Stimulated activated CD4-positive, alpha-beta T cell treated with anti-CD3 and anti-CD28 coated beads, Interleukin-15, amount 100 ng/mL, for 48 hours (primary cell): ENCODE measurements at places on chromosomes 16 and 17.

- no peak for DNase-seq
These were observed 489.9 kb upstream of the CDH5 start for GRCh38 chr16:65876624-65877023.

DNA sequence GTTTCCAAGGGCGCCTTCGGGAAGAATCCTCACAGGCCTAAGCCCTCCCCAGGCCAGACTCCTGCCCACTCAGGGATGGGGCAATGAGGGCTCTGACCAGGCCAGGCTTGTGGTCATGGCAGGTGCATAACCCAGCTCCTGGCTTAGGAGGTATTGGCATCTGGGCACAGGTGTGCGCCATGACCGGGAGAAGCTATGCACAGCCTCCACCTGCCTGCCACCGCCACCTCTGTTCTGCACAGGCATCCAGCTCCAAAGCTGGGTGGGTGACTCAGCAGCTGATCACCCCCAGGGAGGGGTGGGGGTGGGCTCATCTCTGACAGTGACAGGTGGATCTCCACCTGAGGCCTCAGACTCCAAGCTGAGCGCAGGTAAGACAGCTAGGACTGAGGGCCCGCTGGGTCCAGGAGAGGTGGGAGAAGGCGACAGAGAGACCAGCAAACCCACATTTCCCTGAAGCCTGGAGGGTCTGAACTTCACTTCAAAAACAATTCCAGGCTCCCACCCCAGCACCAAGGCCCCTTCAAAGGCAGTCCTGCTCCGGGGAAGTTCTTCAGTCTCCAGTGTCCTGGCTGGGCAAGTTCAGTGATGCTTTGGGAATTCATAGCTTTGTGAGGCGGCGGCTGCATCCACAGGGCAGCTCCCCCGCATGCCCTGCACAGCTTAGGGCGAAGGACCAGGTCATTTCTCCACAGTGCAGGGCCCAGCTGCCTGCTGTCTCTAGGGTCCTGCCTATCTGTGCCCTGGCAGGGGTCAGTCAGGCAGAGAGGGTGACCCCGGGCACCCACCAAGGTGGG, 121.6 kb upstream of the SMURF2 start:
- no peak for DNase-seq

DNA sequence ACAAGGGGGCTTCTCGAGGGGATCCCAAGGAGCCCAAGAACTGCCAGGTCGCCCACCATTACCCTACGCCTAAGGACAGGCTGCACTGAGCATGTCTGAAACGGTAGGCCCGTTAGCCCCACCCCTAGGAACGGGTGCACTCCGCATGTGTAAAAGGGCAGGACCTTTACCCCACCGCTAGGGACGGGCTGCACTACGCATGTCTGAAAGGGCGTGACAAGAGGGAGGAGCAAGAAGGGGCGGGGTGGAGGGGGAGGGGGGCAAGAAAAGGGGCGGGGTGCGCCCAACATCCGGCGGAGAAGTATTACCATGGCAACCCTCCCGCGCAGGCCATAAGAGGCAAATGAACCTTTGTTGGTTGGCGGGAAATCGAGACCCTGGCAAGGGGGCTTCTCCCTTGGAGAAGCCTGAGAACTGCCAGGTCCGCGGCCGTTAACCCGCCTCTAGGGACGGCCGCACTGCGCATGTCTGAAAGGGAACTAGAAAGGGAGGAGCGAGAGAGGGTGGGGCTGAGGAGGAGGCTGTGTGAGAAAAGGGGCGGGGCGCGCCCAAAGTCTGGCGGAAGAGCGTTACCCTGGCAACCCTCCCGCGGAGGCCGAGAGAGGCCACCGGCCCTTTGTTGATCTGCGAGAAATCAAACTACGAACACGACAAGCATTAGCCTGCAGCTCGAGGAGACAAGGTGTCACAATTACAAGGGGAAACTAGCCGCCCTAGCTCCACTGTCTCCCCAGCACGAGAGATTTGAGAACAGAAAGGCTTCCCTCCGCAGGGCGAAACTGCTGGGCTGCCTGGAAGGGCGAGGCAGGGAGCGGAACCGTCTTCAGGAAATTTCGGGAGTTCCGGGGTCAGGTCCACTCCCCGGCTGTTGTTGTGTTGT, 2046.8 kb downstream of the TP53TG3F start:
- DNase-seq, result no peak

GRCh38 chr16:28321700-28322411, 29.5 kb downstream of the SBK1 start:
- peak; percentile 22 for DNase-seq

- no peak for DNase-seq
These were observed 31.4 kb downstream of the MYO15A start for GRCh38 chr17:18139949-18140348.

GRCh38 chr17:63760771-63761539, 12.4 kb downstream of the CCDC47 start:
- no peak for DNase-seq

DNA sequence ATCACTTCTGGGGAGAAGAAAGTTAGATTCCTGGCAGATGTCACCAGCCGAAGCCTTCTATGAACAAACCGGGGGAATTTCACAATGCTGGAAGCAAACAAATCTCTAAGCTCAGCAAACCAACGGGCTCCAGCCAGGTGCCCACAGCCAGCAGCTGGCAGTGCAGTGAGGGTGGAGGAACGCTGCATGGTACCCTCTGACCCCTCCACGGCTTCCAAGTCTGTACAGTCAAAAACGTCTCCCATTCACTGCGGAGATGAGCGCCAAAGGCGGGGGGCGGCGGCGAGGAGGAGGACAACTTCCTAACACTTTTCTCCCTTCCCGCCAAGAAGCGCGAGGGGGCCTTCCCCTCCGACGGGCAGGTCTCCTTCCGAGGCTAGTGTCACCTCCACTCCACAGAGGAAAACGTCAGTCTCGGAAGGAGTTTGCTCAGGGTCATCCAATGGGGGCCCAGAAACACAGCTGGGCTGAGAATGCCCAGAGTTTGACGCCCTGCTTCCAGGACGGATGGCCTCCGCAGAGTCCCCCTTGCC, 924 bp downstream of the ZNF598 start:
- no peak for DNase-seq

DNA sequence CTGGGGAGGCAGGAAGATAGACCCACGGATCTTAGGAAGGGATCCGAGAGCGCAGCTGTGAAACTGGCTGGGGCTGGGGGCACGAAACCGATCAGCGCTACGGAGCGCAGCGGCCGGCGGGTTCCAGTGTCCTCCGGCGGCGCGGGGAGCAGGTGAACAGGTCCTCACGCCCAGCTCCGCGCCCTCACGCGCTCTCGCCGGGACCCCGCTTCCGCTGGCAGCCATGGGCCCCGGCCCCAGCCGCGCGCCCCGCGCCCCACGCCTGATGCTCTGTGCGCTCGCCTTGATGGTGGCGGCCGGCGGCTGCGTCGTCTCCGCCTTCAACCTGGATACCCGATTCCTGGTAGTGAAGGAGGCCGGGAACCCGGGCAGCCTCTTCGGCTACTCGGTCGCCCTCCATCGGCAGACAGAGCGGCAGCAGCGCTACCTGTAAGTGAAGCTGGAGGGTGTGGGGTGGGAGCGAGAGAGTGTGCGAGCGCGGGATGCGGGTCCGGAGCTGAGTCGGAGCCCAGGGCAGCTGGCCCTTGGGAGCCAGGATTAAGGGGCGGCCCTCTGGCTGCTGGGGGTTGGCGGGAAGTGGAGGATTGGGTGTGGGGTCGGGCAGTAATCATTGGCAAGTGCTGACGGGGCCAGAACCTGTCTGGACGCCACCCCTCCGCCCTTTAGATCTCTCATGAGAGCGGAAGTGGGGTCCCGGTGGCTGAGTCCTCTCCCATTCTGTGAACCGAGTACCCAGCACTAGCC, 479 bp downstream of the ITGA3 start:
- DNase-seq, result peak; percentile 45

GRCh38 chr17:40963838-40964237, 2.9 kb downstream of the KRT39 start:
- no peak for DNase-seq

- no peak for DNase-seq
These were observed 178.5 kb upstream of the RPL38 start for GRCh38 chr17:74024871-74025531.

DNA sequence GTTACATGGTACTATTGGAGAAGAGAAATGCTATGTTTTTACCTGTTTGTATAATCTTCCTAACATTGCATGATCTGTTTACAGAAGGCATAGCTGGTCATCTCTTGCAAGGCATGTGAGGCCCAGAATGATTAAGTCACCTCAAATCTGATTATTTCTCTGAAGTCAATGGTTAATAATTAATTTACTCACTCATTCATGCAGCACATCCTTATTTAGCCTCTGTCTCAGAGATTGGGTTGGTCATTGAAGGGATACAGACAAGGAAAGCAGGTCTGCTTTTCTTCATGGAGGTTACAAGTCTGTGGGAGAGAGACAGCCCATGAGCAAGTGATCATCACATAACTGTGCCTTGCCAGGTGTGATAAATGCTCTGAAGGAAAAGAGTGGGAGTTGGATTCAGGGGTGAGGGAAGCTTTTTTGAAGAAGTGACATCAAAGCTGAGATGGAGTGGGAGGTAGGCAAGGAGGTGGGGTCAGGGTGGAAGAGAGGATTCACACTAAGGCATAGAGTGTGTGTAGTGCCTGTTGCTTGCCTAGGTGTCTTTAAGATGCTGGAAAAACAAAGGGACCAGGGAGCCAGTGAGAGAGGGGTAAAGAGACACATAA, 16.3 kb upstream of the RBFOX1 start:
- no peak for DNase-seq

DNA sequence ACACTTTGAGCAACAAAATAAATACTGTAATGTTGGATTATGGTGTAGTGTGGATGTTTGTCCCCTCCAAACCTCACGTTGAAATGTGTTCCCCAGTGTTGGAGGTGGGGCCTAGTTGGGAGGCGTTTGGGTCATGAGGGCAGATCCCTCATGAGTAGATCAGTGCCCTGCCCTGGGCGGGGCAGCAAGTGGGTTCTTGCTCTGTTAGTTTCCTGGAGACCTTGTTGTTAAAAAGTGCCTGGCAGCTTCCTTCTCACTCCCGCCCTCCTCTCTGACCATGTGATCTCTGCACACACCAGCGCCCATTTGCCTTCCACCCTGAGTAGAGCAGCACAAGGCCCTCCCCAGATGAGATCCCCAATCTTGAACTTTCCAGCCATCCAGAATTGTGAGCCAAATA, 67.7 kb downstream of the MPRIP start:
- DNase-seq, result no peak

DNA sequence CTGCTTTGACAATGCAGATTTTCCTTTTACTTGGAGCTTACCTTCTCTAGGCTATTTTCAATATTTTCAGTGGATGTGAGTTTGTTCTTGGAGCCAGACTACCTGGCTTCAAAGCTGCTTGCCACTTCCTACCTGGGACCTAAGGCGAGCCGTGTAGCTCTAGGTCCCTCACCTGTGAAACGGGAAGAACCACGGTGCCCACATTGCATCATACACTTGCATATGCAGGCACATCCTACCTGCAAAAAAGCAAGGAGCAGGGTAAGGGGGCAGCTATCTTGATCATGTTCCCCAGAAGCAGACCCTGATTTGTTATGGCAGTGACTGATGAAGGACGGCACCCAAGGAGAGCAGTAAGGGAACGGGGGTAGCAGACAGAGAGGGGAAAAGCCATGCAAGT, 27.0 kb upstream of the MPRIP start:
- no peak for DNase-seq

- DNase-seq, result no peak
These were observed 135.1 kb downstream of the SKAP1 start for GRCh38 chr17:48294806-48295361.

DNA sequence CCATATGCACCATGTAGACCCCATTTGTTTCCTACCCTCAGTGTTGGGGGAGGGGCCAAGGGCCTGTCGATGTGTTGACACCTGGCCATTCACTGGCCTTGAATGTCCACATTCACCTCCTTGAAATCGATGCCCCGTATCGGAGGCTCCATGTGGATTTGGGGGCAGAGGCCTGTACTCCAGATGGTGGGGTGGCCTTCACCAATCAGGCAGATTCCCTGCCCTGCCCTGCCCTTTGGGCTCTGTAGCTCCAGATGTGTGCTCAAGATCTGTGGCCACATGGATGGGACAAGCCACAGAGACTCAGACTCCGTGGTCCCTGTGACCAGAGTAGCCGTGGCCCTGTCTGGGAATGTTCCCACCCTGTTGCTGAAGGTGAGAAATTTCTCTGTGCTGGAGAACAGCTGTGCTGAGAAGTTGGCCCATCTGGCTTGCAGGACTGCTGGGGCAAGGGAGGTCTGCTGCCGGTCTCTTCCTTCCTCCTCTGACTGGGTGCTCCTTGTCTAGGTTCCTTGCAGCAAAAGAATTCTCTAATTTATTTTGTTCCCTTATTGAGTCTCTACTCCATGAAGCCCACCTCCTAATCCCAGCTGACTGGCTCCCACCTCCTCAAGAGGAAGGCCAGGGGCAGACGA, 221.3 kb downstream of the SEC14L1 start:
- DNase-seq, result no peak
